Cardiac fibroblast (primary cell): ENCODE measurements at places on chromosomes 6 and 20.

DNA sequence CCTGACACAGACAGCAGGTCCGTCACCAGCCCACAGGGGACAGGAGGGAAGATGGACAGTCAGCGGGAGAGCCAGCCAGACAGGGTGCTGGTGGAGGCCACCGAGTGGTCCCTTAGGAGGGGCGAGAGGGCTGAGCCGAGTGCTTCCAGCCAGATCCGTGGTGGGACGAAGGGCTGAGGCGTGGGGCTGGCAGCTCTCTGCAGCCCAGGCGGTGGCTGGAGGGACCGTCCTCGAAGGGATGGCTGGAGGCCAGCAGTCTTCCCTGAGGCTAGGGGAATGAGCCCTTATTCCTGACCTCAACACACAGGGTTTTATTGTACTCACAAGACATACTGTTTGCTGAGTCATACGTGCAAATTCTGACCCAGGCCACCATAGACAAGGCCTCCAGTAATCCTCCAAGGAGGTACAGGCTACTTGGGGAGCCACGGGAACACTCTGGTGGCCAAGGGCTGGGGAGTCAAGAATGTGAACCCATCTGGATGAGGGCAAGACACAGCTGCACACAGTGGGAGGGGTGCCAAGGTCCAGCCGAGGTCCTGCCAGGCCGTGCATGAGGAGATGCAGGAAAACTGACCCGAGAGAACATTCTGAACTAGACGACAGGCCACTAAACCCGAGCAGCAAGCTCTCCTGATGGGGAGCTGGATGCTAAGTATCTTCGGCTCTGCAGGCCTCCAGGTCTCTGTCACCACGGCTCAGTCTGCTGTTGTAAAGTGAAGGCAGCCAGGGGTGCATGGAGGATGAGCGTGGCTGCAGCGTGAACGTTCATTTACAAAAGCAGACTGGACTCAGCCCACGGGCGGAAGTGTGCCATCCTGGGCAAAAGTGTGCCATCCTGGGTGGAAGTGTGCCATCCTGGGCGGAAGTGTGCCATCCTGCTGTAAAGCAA lies 242.5 kb downstream of the TTLL2 start:
- no peak for DNase-seq

DNA sequence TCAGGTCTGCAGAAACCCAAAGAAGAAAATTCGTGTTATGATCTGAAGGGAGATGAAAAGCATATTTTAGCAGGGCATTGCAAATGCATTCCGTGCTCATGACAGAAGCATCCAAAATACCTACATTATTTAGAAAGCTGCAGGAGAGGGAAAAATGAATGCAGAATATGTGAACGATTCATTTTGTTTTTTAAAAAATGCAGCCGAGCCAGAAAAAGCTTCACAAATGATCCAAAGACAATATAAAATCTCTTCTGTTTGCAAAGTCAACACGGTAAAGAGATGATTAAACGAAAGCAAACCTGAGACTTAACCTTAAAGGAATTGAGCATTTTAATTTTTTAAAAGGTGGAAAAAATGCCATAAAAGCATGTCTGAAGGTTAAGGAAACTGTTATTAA lies 136.1 kb upstream of the SULF2 start:
- DNase-seq = no peak

DNA sequence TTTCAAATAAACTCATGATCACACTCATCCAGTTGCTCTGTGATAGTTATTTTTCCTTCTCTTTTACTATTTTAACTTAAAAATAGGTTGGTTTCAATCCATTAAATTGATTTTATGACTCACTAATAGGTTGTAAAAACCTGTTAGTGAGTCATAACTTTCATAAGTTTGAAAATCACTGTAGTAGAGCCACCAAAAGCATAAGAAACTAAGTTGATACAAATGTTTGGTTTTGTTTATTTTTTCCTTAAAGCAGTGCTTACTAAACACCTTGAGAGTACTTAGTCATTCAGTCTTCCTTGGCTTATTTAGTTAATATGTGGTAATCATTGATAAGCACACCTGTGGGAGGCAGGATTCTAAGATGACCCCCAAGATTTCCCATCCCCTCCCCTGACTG lies 312.1 kb upstream of the MAN1A1 start:
- no peak for DNase-seq

DNA sequence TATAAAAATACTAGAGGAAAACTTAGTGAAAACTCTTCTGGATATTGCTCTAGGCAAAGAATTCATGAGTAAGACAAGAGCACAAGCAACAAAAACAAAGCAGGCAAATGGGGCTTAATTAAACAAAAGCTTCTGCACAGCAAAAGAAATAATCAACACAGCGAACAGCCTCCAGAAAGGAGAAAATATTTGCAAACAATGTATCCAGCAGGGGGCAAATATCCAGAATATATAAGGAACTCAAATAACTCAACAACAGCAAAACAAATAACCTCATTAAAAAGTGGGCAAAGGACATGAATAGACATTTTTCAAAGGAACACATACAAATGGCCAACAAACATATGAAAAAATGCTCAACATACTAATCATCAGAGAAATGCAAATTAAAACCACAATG lies 17.1 kb upstream of the HECA start:
- DNase-seq = peak; percentile 13

DNA sequence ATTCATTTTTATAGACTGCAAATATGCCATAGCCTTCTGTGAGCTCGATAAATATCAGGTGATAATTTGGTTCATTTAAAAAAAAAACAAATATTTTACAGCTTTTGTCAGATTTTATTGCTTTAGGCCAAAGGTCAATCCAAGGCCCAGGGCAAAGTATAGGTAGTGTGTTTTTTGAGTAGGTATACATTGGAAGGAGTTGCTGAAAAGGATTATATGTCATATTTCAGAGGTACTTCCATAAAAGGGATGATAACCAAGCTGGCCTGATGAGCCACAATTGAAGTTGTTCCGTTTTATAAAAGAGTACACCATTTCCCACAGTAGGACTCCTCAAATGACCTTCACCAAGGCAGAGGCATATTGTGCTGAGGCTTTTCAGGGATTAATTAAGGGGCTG lies 452.8 kb upstream of the FLRT3 start:
- no peak for DNase-seq

DNA sequence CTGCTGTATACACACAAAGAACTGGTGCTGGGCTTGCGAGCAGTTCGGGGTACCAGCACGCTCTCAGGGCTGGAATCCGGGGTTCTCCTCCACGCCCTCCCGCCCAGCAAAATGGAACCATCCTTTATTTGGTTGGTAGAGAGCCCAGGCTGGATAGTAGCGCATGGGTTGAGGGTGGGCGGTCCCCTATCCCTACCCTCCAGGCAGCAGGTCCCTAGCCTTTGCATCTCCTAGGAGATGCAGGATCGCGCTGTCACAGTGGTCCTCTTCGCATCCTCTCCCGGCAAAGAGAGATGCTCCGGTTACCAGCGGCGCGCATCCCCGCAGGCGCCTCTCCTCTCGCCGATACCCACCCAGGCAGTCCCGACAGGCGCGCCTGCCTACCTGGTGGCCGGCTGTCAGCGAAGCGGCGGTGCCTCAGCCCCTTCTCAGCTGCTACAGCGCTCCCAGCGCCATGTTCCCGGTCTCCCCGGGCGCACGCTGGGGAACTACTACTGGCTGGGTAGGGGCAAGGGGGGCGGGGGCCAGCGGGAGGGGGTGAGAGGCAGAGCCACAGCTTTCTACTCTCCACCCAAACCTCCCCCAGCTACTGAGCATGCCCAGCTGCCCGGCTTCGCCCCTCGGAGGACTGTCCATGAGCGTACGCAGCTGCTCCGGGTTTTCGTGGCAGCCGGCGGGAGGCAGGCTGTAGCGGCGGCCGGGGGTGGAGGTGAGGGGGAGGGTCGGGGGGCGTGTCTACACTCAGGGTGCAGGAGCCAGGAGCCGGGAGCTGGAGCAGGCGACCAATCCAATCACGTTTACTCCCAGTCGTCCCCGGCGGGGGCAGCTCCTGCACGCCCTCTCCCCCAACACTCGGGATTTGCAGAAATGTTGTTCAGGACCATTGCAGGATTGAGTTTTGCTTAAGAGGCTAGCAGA lies at the start of gene PAK5:
PAK5 (minus strand) TSS at position 699 of the 918 bp plus-strand sequence. CDS start 194,748 bp downstream, outside the sequence.
- no peak for DNase-seq
